KG1 (cell line): ENCODE measurements at places on chromosomes 16 and 17.
A peak's percentile ranks its signal among the peaks of the same experiment; 100 is the strongest.

DNA sequence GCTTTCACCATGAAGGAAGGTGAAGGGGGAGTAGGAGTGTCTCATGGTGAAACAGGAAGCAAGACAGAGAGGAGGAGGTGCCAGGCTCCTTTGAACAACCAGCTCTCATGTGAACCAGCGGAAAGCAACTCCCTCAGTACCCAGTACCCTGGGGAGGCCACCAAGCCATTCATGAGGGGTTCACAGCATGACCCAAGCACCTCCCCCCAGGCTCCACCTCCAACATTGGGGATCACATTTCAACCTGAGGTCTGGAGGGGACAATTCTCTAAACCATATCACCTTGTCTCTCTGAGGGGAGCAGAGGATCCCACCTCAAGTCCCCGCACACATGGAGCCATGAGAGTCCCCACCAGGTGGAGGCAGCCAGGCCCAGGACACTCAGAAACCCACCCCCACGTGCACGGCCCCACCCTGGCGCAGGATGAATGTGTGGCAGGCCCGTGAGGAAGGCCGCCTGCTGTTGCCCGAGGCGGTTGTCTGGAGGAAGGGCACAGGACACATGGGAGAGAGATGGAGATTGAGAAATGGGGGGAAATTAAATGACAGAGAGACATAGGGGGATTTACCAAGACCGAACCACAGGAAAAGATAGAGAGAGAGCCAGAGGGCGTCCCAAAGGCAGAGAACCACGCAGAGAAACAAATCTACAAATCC lies 85.9 kb downstream of the TMEM132E start:
- no peak for DNase-seq

GRCh38 chr16:81737885-81738536 lies 41.1 kb upstream of the PLCG2 start:
- DNase-seq, result peak; percentile 64

DNA sequence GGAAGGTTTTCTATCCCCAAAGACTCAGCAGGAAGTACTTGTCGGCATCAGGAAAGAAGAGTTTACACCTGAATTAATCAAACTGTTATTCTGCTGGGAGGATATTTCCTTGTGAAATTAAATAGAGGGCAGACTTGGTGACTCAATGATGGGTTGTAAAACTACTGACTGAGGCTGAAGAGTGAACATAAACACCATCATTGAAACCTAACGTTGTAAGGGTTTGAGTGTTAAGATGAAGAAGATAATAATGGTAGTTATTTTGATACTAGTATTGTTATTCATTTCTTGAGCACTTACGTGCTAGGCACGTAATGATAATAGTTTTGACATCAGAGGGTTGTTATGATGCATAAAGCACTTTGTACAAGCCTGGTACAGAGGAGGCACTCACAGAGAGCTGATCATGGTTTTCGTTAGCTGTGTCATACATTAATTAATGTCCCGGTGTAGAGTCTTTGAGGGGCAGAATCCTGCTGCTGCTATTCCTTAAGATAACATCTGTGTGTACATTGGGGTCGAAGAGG lies 64.2 kb upstream of the CACNG3 start:
- DNase-seq, result no peak

GRCh38 chr17:48143629-48144028 lies 36.1 kb downstream of the SNX11 start:
- no peak for DNase-seq

- no peak for DNase-seq
Observed at GRCh38 chr17:16354585-16354984, 1.3 kb upstream of the CENPV start.

DNA sequence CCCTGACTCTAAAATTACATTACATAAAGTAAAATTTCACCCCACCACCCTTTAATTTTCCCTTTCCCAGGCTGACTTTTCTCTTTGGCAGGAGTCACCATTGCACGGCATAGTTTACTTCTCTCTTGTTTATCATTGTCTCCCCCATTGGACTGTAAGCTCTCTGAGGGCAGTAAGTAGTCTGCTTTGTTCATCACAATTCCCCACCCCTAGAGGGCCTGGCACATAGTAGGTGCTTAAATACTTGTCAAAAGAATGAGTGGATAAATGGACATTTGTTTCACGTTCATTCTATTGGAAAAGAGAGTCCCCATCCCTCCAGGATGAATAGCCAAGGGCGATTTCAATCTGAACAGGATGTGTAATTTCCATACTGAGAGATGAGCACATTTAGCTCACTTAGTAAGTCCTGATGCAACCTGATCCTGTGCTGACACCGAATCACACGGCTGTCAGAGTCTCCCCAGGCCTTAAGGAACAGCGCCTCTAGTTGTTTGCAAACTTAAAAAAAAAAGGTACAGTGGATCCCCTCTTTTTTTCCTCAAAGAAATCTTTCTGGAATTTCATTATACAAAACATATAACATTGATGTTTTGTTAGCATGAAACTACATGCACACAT lies 54.0 kb downstream of the AKAP1 start:
- DNase-seq, result no peak

DNA sequence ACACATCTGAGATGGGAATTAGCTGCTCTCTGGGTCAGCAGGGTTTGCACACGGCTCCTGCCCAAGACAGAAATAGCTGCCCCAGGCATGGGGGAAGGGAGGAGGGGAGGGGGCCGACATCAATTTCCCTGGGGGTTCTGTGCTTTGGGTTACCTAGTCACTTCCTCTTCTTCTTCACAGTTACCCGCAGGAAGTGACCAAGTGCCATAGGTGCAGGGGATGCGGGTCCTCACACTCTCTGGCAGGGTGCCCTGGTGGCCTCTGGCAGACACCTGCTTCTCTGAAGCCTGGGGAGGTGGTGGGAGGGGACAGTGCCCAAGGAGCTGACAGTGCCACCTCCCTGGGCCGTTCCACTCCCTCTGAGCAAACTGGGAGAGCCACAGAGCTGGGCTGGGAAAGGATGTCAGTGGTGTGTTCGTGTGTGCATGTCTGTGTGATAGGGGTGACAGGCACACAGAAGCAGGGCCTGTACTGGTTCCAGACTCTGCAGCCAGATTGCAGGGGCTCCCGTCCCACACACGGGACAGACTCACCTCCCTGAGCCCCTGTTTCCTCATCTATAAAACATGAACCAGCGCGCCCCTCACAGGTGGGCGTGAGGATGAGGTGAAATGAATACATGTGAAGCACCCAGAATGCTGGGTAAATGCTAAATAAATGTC lies 18.2 kb downstream of the SCN4A start:
- peak; percentile 31 for DNase-seq

GRCh38 chr17:48139944-48140343 lies 32.4 kb downstream of the SNX11 start:
- DNase-seq, result no peak

DNA sequence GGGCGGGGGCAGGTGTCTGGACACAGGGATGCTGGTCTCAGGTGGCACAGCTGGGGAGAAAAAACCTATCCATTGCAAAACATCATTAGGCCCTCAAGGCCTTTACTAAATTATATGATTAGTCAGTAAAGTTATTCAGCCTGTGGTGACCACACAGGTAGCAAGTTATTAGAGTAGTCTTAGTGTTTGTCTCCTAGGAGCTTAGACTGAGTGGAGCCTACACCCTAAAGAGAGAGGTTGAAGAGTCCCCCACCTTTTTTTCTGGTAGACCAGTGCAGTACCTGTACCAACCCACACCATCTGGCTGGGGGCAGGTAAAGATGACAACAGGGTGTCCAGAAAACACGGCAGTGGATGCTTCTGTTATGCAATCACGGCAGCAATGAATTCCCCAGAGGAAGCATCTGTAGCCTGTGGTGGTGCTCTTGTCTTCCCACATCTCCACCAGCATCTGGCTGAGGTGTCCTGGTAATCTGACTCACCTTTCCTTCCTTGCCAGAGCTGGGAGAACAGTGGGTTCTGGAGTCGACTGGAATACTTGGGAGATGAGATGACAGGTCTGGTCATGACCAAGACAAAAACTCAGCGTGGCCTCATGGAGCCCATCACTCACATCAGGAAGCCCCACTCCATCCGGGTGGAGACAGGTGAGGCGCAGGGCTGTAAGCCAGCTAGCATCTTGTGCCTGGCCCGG lies 11.0 kb downstream of the MYCBPAP start:
- DNase-seq, result no peak

GRCh38 chr17:40059729-40060475 lies 2.9 kb upstream of the THRA start:
- no peak for DNase-seq

GRCh38 chr17:7416323-7416722 lies 3.8 kb upstream of the SPEM1 start:
- DNase-seq, result no peak

DNA sequence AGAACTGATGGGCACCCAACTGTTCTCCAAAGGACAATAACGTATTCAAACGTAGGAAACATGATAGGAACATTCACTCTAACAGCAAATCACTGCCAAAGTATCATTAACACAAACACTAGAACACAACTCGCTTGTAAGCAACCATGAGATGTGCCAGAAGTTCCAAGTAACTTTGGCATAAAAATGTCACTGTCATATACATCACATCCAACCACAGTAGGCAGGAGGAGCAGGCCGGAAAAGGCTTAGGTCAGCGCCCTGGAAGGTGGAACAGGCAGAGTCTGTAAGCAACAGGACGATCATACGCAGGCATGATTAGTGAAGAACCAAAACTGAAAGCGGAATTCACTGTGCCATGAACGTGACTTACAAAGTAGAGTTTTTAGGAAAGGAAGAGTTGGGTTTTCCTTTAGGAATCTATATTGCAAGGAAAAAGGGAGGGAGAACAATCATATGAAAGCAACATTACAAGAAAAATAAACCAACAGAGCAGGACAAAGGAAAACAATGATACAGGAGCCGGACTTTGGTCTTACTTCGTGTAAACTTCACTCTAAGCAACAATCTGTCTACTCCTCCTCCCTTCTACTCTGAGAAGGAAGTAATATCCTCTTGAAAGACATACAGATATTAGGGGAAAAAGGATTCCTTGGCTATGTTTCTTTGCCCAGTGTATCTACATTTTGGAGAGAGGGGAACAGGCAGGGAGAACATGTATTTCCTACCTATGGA lies 52.3 kb downstream of the YWHAE start:
- DNase-seq, result no peak

GRCh38 chr16:83772806-83773205 lies 35.0 kb upstream of the HSBP1 start:
- DNase-seq, result no peak

GRCh38 chr16:27781981-27782880 lies 232.3 kb downstream of the KATNIP start:
- DNase-seq, result no peak

DNA sequence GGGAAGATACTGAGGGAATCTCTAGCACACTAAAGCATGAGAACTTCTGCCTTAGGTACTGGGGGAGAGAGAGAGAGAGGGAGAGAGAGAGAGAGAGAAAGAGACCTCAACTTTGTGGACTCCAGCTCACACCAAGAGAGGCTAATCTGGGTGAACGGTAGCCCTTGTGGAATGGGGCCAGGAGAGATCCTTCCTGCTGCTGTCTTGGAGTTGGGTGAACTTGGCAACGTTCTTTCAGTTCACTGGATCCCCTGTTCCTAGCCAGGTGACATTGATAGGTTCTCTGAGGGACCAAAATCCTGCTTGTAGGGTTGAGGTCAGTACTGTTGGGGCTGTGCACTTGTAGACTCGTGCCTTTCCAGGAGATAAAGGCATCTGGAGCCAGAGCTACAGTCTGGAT lies 26.5 kb upstream of the WFIKKN2 start:
- no peak for DNase-seq

- DNase-seq, result no peak
Observed at GRCh38 chr17:12089809-12090384, 69.2 kb downstream of the MAP2K4 start.

- DNase-seq, result no peak
Observed at GRCh38 chr16:89330177-89330856, 112.8 kb downstream of the ZNF778 start.

DNA sequence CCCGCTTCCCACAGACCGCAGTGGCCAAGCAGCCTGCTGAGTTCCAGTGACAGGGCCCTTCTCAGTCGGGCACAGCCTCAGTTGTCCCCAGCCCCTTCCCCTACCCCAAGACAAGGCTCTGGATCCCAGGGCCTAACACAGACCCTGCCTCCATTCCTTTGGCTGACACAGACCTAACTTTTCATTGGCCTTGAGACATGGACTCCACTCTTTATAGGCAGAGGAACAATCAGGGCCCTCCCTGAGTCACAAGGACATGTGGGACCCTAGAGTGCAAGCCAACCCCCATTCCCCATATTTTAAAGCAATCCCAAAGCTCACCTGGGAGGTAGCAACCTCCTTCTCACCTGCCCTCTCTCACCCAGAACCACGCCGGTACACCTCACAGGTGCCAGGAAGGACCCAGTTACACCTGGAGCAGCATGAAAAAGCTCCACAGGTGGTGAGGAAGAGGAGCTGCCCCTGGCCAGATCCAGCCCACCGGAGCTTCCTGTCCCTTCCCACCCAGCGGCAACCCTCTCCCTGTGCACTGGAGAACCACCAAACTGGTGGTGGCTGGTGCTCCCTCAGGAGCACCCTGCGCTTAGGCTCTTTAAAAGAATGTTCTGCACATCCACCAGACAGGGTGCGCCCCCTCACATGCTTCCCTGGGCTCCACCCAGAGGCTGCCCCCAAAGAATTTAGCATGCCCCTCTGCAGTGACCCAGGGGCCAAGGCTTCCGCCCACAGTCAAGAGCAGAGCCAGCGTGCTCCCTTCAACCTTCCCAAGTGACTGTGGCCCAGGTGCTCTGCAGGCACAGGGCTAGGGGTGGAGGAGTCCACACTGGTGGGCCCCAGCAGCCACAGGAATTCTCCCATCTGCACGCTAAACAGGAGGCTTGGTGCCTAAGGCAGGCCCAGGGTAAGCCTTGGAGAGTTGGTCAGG lies 3.4 kb downstream of the MNT start:
- no peak for DNase-seq

- DNase-seq, result no peak
Observed at GRCh38 chr16:51509336-51509735, 358.3 kb upstream of the SALL1 start.

- DNase-seq, result no peak
Observed at GRCh38 chr16:50699326-50700159, 6.1 kb downstream of the NOD2 start.

- DNase-seq, result no peak
Observed at GRCh38 chr17:76366247-76366646, 12.5 kb upstream of the PRPSAP1 start.

DNA sequence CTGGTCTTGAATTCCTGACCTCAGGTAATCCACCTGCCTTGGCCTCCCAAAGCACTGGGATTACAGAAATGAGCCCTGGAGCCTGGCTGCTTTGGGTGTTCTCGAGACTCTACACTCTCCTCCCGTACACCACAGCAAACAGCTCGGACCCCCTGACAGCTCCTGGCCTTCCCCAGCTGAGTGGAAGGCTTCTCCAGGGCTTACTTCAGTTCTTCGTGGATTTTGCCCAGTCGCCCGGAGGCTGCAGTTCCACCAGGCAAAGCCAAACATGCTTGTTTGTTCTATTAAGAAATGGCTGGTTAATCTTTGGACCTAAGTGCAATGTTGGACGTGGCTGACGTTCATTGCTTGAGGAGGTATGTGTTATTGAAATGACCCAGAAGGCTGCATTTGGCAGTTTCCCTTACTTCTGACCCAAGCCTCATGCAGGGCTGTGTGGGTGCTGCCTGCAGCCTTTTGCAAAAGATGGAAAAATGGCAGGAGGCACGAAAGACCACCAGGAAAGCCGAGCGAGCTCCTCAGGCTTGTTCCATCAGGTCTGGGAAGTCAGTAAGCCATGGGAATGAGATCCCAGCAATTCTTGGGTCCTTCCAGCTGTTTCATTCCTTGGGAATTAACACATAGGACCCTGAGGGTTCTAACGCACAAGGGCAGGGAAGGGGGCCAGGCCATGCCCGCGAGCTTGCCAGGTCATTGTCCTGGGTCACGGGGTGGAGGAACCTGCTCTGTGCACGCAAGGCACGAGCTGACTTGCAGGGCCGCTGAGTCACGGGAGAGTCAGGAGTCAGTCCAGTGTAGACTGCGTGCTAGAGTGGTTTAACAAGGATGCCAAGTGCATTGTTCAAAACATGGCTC lies 23.9 kb upstream of the KLHDC4 start:
- DNase-seq, result no peak
